ENCODE measurements at places on chromosomes 1 and 21. TPM values are rescaled to one million over a fixed set of nuclear protein-coding genes. Genes with fewer than 3 reads are reported as not detected.

OR2L8 gene
- total RNA-seq, result not detected

PIK3C2B gene
- 146 TPM for total RNA-seq

C1orf226 gene
- 11.8 TPM for total RNA-seq

ALX3 gene
- not detected for total RNA-seq

CD1D gene
- 1.7 TPM for total RNA-seq

DNA sequence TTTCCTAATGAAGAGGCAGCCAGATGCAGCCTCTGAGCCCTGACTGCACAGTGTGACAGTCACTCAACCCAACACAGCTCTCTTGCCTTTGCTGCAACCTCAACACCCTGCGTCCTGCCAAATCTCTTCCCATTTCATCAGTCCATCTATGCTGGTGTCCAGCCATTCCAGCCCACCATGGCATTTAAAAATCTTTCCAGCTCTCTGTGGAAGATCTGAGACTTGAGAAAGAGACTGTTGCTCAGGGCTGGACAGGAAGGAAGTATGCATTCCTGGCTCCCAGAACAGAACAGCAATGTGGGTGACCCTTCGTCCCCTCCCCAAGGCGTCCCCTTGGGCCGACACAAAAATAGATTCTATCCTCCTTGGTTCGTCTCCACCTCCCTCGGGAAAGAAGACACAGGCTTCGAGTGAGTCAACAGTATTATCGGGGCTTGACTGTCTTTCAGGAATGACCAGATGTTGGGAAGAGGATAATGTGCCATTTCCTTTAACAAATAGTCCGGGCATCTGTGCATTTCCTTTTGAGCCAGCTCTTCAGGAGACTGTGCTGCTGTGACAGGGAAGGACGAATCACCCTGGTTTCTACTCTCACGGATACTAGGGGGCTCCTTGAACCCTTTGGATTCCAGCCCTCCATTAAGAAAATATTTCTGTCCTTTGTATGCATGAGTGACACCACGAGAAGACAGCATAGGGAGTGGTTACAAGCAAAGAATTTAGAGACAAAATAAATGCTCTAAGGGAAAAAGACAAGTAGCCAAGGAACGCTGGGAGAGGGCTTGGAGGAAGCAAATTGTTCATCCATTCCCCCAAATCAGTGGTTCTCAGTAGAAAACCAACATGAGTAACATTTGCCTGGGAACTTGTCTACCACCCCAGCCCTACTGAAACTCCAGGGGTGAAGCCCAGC is 111.4 kb upstream of the CDC42BPA start:
- no peak for DNase-seq

DNA sequence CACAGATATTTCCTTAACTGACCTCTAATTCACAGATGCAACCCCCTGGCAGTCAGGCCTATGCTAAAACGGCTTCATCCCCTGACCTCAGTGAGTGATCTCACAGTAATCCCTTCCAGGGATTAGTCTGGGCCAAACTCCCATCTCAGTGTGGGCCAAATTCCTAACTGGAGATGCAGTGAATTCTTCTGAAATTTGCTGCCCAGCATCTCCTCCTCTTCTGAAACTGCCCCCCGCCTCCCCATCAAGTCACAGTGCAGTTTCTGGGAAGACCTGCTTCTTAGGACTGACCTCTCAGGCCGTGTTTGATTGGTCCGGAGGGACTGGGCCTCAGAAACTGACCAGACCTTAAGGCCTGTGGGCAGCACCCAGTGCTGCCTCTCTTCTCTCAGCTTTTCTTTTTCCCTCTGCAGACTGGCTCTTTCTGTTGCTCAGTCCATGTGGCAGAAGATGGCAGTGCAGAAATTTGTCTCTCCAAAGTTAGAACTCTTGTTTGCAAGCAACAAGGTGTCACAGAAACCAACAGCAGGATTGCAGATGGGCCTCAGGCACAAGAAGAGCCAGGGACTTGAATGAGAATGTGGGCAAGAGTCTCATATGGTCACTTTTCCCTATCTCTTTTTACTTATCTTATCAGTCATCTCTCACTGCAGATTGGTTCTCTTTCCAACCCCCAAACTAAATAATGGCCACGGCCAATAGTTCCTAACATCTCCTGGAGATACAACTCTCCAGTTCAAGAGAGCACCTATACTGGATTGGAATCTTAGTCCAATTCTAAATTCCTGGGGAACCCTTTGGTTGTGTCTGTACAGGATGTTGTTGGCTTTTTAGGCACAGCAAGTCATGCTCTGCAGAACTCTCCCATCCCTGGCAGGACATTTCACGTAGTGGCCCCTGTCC is 95.5 kb upstream of the RALGPS2 start:
- DNase-seq, result no peak

GRCh38 chr1:227996187-227996950 is 10.4 kb upstream of the WNT3A start:
- DNase-seq, result no peak

DNA sequence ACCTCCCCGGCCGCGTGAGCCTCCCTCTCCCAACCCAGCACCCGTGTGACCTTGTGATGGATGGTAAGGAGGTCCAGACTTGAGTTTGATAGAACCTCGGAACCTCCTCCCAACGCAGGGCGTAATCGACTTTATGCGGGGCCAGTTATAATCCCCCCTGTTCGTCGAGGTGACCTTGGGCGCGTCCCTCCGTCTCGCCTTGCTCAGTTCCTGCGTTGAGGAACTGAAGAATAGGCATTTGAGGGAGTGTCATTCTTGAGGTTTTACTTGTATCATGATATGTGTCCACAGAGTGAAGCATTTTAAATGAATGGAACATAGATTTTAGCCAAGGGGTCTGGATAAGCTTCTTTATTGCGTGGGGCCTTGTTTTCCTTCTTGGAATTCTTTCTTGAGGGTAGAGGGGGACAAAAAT is 433 bp downstream of the TIMM17A start:
- DNase-seq, result no peak

DNA sequence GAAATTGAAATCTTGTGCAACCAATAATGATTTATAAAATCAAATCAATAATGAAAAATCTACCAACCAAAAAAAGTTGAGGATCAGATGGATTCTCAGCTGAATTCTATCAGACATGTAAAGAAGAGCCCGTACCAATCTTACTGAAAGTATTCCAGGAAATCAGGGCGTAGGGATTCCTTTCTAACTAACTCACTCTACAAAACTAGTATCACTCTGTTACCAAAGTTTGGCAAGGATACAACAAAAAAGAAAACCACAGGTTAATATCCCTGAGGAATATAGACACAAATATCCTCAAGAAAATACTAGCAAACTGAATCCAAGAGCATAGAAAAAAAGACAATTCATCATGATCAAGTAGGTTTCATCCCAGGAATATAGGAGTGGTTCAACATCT is 52.8 kb upstream of the ADGRL4 start:
- DNase-seq, result no peak

GRCh38 chr1:119404736-119405135 is 10.2 kb upstream of the HSD3B2 start:
- DNase-seq, result no peak

- DNase-seq, result no peak
These were observed 8.2 kb downstream of the CRYBG2 start for GRCh38 chr1:26345718-26346117.

DNA sequence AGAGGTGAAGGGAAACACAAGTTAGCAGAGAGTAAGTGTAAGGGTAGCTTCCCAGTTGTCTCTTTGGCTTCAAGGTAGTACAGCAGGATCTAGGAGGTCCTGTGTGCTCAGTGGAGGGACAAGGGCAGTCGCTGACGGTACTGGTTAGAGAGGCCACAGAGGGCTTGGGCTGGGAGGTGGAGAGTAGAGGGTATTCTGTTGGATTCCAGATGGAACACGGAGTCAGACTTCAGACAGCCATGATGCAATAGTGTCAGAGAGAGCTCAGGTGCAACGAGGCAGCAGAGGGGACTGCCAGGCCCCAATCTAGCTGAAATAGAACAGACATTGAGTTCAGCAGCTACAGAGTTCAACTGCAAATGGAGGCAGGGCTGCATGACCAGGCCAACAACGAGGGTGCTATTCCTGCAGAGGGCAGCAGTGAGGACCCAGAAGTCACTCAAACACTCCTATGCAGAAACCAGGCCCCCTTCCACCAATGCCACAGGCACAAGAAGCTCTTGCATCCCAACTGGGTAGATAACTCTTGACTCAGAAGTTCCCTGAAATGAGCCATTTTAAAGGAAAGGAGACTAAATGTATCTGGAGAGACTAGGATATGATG is 325.0 kb upstream of the ESRRG start:
- DNase-seq, result no peak

- no peak for DNase-seq
These were observed 29.9 kb downstream of the EPHA8 start for GRCh38 chr1:22592919-22593790.

- DNase-seq, result no peak
These were observed 350.9 kb downstream of the ST6GALNAC3 start for GRCh38 chr1:76425201-76426145.

DNA sequence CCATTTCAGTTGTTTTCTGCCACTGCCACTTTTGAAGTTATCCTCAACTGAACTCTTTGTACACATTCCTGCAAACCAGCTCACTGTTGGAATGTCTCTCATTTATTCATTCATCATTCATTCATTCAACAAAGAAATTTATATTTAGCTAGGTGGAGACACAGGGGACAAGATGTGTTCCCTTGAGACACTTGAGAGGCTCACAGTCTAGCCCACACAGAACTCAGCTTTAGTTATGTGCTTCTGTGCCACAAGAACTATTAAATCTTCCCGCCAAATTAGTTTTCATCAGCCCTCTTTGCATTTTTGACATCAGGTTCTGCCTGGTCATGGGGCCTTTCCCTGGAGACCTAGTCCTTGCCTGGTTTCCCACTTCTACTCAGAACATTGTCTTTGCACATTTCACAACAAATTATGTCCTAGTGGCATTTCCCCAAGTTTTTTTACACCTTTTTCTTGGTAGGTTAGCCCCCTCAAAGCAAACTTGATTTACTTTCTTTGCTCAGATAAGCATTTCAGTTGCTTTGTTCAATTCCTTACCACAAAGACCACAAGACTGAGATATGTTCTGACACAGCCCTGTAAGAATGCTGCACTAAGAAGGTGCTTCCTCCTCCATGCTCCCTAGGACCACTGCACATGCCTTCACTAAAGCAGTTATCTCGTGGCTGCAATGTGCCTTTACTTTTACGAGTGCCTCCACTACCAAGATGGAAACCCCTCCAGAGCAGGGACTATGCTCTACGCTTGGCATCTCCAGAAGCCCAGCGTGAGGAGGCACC is 31.0 kb downstream of the ILDR2 start:
- no peak for DNase-seq

DNA sequence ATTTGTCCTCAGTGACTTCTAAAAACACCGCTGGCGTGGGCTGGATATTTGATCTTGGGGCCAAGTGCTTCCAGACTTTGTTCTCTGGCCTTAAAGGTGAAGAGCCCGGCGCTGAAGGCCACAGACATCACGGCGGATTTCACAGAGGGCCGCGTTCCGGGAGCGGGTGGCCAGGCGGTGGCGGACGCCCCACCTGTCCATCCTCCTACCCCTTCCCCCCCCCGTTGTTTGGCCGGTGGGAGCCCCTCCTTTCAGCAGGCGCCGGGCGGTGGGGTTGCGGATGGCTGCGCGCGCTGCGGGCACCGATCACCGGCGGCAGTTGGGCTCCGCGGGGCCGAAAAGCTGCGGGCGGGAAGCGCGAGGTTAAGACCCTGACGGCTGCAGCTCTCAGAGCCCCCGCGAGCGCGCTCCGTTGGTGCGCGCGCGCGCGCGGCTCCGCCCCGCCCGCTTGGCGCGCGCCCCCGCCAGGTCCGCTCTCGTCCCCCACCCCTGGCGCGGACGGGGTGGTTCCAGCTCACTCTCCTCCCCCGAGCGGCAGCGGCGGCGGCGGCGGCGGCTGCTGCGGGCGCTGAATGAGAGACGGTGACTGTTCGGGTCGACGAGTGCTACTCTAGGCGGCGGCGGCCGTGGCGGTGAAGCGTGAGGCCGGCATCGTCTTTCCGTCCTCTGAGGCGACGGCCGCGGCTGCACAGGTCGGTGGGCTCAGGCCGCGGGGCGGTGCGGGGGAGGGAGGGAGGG is at the start of gene RALGPS2:
Gene RALGPS2 (plus strand): TSS at position 517 of the 738 bp plus-strand sequence. CDS start 51,521 bp downstream, outside the sequence.
- peak; percentile 58 for DNase-seq
